ENCODE measurements at places on chromosomes 11 and 22.

GRCh38 chr22:25334162-25334490, 114.7 kb downstream of the CRYBB2 start:
- peak; percentile 49 for DNase-seq

DNA sequence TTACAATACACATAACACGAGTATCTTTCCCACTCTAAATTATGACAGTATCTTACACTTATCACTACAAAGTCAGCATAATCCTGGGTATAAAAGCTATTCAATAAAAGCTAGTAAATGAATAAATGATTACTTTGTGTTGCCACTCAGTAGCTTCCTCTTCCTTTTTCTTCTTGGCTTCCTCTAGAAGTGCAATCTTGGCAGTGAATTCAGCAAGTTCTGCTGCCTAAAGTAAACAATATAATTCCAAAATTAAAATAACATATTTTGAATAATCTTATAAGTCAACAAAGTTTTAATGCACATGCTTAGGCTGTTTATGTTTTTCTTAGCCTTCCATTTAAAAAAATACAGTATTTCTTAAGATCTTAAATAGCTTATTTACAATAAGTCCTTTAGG, 60.4 kb downstream of the RDX start:
- no peak for DNase-seq

GRCh38 chr11:6210274-6210955, 5.1 kb downstream of the C11orf42 start:
- no peak for DNase-seq

DNA sequence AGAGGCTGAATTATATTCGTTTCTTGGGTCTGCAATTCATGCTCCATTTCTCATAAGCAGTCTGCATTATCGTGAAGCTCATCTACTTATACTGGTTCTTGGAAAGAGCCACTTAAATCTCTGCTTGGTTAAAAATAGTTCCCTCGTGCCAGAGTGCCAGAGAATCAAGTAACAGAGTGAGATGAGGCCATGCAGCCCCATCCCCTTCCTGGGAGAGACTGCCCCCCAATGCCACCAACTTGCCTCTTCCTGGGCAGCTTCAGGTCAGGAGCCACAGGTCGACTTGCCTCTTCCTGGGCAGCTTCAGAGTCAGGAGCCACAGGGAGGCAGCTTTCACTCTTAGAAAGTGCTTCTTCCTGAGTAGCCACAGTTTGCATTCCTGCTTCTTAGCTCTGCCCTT, 223.9 kb upstream of the ZBED5 start:
- DNase-seq, result no peak

GRCh38 chr22:19463491-19464469, 15.2 kb downstream of the UFD1 start:
- no peak for DNase-seq

DNA sequence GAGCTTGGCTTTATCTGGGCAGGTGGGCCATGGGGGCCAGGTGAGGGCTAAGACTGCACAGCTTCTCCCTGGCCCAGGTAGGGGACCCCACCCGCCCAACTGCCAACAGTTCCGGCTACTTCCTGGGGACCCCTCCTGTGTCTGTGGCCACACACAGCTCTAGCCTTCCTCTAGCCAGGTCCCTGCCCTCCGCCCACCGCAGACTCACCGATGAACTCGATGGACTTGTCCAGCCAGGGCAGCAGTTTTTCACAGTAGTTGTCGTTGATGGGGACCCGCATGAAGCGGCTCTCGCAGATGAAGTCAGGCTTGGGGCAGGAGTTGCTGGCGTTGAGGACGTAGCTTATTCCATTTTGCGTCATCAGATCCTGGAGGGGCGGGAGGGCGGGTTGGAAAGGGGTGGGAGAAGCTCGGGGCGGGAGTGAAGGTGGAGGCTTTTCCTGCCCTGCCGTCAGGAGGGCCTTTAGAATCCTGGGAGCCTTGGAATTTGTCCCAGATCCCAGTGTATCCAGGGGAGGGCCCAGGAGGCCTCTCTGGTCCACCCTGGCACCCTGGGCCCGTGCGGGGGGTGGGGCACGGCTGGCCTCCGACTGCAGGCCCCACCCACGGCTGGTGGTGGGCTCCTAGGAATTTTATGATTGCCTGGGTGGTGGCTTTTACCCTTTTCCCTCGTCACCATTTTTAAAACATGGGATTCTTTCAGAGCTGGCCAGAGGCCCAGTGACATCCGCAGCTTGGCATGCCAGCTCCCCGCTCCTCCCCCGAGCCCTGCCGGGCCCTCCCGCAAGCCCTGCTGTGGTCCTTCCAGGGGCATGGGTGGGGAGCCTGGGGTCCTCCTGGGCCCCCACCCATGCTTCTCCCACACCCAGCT, 13.9 kb downstream of the DUSP8 start:
- DNase-seq, result no peak

- DNase-seq, result no peak
These were observed 8.6 kb downstream of the SLC25A1 start for GRCh38 chr22:19169947-19170318.

DNA sequence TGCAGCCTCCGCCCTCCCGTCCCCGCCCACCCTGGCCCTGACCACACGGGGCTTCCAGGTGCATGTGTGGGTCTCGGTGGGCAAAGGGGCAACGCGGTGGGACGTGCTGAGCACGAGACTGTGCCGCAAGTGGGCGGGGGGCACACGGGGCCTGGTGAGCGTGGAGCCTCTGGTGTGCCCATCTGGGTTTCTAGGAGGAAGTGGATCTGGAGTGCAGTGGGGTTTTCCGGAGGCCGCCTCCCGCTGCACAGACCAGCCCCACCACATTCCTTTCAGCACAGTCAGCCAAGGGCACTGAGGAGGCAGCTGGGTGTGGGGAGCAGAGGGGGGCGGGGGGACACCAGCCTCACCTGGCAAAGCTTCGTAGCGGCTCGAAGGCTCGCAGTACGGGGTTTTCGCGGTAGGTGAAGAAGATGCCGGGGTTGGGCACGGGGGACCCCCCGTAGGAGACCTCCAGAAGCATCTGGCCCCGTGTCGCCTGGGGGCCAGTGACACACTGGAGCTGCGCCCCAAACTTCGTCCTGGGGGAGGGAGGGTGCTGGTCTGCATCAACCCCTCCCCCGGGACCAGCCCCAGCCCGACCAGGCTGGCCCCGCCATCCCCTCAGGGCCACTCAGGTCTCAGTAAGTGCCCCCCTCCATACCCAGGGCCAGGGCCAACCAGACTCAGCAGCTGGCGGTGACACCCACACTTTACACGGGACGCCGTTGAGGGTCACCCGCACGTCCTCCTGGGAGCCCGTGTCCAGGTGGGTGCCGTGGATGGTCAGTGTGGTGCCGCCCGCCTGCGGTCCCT, 12.4 kb upstream of the MAPK11 start:
- DNase-seq, result no peak

DNA sequence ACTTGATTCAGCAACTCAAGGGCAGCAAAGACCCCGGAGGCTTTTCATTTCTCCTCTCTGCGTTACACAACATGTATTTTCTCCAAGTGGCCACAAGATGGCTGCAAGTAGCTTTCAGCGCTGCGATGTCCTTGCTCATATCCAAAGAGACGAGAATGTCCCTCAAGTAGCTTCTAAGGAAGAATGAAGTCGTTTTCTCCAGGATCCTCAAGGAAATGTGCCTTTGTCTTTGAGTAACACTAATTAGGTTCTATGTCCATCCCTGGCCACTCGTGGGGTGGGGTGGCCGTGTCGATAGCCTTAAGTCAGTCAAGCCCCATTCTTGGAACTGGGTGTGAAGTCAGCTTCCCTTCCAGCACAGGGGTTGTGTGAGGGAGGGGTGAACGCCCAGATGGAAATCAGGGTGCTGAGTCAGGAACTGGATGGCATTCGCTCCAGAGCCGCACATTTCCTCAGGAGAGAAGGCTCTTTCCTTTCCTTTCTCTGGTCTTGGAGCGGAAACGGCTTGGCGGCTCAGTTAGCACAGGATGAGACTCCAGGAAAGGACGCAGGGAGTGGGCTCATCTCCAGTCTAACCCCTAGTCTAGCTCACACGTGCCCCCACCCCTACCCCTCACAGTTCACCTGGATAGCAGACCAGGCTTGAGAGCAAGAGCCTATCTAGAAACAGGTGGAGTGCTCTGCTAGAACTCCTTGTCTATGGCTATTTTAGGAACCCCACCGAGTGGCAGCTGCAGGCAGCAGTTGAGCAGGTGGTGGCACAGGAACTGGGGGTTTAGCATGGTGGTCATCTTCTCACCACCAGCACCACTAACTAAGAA, 44.3 kb downstream of the NNMT start:
- DNase-seq, result peak; percentile 10

DNA sequence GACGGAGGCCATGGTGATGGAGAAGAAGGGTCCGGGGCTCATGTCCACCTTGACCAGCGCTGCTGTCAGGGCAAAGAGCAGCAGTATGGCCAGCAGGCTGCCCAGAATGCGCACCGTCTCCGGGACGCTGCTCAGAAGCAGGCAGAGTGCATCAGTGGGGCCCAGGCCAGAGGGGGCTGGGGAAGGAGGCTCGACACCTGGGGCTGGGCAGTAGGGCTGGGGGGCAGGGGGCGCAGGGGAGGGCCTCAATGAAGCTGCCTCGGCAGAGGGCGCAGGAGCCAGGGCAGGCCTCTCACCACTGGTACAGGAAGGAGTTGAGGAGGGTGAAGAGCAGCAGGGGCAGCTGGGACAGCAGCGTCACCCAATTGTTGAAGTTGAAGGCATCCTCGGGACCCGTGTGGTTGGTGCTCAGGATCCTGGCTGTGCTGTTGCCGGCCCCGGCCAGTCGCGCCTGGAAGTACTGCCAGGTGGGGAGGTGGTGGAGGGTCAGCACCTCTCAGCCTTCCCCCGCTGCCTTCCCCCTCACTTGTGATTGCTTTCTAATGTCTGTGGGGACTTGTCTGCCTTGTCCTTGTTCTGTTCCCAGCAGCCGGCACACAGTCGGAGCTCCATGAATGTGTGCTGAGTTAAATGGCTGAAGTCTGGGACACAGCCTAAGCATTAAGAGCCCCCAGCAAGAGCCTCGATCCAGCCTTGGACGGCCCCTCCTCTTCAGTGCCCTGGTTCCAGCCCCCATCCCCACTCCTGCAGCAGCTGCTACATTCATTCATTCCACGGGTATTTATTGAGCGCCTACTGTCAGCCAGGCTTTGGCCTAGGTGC, 2.3 kb downstream of the SLC29A2 start:
- DNase-seq, result no peak

DNA sequence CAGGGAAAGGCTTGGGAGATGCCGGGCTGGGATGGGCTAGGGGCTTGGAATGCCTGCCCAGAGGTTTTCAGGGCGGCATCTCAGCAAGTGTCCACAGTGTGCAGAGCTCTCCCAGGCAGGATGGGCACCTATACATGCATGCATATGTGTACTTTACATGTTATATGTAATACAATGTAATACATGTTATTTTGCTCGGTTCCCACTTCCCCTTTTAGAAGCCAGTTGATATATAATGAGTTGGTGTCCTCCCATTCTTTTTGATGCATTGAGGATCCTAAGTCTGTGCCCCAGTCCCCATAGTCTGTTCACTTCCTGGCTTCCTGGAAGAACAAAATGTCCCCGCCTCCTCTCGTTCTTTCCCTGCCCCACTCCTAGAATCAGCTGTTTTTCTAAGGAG, 20.1 kb upstream of the EIF3D start:
- no peak for DNase-seq

DNA sequence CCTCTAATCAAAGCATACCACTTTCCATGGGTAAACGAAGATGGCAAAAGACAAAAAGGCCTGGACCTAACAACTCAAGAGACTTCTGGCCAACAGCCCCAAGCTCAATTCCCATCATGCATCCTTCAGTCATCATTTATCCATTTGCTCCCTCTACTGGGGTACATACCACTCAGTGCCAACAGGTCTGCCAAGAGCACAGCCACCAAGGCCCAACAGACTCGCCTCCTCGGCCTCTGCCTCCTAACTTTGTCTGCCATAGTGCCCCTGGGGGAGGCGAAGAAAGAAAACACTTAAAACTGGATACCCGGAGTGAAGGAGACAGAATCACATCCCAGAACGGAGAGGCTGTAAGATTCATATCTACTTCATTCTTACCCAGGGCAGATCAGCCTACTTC, 1.1 kb downstream of the HYOU1 start:
- DNase-seq, result no peak

GRCh38 chr11:69240332-69241074, 53.5 kb upstream of the MYEOV start:
- no peak for DNase-seq

All from activated CD4-positive, alpha-beta T cell treated with anti-CD3 and anti-CD28 coated beads for 24 hours (primary cell).